NCI-H524 (cell line): ENCODE measurements at places on chromosomes 7 and 10.

- no peak for DNase-seq
These were observed 16.3 kb downstream of the VOPP1 start for GRCh38 chr7:55556031-55556430.

DNA sequence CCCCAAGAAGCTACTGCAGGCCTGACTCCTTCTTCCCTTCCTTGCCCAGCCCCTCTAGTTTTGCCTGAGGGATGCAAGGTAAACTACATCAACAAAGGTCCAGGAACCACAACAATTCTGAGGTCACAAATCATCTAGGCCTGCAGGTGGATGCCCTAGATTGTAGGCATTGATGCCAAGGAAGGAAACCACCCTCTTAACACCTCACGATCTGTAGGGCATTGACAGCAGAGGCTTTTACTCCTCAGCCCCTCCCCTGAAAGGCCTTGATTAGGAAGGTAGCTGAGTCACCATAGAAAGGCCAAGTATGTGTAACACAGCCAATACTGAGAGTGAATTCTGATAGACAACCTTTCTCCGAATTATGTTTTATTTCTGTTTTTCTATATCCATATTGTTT, 46.7 kb upstream of the FAM3C start:
- DNase-seq = no peak

- no peak for DNase-seq
These were observed 567.8 kb downstream of the IPMK start for GRCh38 chr10:57699944-57700343.

GRCh38 chr7:158020706-158021095, 566.9 kb downstream of the PTPRN2 start:
- DNase-seq = no peak

DNA sequence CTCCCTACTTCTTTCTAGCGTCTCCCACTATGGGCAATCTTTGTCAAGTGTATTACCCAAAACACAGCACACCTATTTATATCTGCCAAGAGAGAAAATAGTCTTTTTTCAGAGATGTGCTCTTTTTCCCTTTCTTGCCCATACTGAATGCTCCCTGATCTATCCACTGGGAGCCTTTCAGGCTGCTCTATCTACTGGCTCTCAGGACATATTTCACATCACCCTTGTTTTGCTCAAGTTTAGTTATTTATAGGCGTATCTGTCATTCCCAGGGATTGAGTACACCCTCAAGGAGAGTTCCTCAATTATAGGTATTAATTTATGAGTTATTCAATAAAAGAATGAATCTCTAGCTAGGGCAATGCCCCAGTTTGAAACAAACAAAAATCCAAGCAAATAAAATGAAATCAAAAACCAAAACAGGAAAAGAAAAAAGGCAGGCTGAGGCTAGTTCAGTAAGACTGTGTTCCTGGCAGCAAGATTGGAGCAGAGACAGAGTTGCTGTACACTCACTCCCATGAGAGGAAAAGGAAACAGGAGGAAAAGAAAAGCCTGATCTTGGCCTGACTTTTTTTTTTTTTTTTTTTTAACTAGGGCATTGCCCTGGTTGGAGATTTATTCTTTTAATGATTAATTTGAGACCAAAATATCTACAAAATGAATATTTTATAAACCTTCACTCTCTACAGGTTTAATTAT, 665.9 kb upstream of the PCDH15 start:
- DNase-seq = no peak

DNA sequence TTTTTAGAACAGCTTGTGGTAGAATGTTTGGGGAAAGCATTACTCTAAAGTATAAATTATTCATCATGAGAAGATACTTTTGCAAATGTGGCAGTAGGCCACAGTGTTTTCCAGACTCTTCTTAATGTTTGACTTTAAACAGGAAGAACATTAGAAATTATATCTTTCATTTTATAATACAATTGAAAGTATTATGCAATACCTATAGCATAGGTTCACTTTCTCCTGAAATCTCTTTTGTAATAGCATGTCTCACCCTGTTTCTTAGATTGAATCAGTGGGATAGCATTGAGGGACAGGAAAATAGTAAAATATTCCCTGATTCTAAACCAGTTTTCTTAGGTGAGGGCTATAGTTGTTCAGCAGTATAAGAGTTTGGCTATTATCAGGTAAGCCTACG, 23.1 kb downstream of the ANKIB1 start:
- DNase-seq = no peak

DNA sequence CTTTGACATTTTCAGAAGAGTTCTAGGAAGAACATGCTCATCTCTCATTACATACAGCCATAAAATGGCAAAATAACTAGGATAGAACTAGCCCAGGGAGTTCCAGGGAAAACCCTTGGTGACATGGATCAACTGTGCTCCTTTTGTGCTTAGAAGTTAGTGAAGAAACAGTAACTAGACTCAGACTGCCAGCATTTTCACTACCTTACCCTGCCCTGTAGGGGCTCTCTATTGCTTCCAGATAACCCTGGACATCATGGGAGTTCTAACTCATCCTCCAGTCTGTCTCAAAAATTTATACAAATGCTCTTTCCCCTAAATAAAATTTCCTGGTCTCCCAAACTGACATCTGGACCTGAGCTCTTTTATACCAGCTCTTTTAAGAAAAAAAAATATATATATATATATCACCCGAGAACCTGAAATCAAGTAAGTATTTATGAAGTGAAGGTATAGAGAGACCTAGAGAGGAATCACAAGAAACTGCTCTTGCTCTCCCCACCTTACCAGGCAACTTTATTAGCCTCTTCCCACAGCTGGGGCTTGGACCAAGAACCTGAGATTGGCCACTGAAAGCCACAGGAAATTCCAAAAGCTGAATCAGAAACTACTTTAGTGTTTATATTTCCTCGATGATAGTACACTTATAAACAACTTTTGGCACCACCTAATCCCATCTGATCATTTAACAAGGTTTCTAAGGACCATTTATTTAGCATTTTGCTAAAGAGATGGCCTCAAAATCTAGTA, 101.4 kb downstream of the RELN start:
- no peak for DNase-seq

DNA sequence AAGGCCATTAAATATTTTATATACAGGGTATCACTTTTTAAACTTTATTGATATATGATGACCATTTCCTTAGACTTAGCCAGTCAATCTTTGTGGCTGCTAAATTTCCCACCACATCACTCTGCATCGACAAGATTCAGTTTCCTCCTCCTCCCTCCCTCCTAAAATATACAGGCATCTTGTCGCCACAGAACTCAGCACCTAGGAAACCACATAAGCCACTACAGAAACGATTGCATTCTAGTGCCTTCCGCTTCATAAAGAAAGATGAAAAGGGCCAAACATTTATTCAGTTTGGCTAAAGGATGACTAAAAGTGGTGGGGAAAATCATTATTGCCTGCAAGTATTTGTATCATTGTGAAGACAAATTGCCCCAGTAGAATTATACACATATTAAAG, 30.7 kb downstream of the ERCC6 start:
- DNase-seq = no peak

GRCh38 chr10:84348860-84349259, 20.5 kb downstream of the CCSER2 start:
- no peak for DNase-seq

- no peak for DNase-seq
These were observed 95.7 kb downstream of the CDK6 start for GRCh38 chr7:92740700-92741126.

DNA sequence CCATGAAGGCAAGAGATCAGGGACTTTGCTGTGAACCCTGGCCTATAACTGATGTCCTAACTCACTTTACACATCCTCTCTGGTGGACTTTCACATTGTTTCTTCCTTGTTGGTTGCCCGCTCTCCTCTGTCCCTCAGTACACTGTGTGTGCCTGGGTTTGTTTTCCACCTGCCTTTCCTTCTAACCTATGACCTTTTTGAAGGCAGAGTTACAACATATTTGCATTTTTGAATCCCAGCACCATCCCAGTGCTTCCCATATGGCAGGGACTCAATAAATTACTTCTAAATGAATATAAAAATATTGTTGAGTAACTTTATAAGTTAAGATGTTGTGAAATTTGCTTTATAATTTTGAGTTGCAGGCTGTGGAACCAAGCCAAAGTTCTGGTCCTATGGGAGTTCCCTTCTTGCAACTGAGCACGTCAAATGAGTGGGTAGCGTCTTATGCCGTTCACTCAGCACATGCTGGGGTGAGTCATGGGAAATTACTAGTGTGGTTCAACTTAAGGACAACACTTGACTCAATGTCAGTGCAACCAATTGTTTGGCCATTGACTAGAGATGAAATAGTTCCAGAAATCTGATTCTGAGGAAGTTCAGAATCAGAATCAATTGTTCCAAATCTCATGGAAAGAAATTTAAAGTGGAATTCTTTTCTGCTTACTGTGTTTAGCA, 250.9 kb downstream of the TWIST1 start:
- DNase-seq = no peak

- DNase-seq = no peak
These were observed 12.6 kb downstream of the FAM200A start for GRCh38 chr7:99539213-99539811.

GRCh38 chr7:158098125-158099030, 489.2 kb downstream of the PTPRN2 start:
- no peak for DNase-seq

GRCh38 chr10:62681211-62681940, 123.1 kb upstream of the ADO start:
- no peak for DNase-seq

GRCh38 chr7:155440018-155440410, 17.9 kb upstream of the EN2 start:
- no peak for DNase-seq

DNA sequence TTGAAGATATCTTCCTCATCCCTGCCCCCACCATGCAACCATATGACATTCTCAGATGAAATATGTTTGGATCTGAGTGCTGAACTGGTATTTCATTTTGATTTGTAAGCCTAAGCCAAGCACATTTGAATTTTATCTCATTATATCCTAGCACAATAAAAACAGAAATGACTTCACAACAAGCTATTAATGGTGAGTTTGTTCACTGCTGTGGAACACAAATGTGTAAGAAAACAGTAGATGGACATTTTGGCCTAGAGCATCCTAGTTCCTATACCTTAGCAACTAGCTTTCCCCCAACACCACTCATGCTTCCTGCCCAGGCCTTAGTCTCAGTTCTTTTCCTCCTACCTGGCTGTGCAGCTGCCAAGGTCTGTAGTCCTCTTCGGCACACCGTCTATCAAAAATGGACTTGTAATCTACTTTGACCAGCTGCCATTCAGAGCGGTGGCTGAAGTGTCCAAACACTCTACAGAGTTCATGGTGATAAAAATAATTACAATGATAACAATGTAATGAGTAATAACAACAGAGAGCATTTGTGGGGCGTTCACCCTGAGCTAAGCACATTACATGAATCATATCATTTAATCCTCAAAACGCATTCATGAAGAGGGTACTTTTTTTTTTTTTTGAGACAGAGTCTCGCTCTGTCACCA, 491.9 kb downstream of the SORCS1 start:
- DNase-seq = no peak

DNA sequence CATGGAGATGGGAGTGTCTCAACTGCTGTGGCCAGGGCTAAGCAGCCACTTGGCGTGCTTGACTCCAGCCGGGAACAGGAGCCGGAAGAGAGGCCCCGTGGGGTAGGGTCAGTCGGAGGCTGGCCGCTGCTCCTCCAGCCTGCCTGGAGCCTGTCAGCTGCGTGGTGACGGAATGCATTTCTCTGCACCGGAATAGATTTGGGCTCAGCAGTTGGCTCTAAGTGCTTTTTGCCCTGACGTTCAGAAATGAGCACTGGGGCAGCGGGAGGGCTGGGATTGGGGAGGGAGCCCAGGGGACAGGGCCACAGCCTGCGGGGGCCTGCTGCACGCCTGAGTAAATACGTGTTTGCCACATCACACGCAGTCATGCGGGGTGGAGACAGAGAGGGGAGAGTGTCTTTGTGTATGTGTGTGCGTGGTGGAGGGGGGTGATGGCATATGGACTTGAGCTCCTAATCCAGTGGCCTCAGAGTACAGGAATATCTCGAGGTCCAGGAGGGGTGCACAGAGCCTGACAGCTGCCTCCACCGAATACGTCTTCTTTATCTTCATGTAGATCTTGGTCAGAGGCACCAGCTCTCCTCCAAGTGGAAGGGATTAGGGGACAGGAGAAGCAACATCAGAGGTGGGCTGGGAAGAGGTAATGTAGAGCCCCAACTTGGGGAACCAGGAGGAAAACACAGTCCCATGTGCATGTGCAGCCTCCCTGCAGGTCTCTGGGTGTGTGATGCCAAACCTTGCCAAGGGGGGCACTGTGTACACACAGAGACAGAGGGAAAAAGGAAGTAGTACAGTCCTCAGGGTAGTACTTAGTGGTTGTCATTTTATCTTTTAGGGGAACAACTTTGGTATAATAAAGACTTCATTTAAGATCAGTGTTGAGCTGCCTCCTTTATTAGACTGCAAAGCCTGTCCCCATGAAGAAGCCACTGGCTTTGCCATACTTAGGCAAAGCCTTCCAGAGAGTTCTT, 151.4 kb downstream of the CDH23 start:
- no peak for DNase-seq
